AG10803 (cell line): ENCODE measurements at places on chromosomes 11 and 22.

- DNase-seq = no peak
Measured at GRCh38 chr22:50141462-50141861, 29.1 kb upstream of the PANX2 start.

GRCh38 chr11:126464796-126465195 is 109.3 kb downstream of the ST3GAL4 start:
- DNase-seq = no peak

DNA sequence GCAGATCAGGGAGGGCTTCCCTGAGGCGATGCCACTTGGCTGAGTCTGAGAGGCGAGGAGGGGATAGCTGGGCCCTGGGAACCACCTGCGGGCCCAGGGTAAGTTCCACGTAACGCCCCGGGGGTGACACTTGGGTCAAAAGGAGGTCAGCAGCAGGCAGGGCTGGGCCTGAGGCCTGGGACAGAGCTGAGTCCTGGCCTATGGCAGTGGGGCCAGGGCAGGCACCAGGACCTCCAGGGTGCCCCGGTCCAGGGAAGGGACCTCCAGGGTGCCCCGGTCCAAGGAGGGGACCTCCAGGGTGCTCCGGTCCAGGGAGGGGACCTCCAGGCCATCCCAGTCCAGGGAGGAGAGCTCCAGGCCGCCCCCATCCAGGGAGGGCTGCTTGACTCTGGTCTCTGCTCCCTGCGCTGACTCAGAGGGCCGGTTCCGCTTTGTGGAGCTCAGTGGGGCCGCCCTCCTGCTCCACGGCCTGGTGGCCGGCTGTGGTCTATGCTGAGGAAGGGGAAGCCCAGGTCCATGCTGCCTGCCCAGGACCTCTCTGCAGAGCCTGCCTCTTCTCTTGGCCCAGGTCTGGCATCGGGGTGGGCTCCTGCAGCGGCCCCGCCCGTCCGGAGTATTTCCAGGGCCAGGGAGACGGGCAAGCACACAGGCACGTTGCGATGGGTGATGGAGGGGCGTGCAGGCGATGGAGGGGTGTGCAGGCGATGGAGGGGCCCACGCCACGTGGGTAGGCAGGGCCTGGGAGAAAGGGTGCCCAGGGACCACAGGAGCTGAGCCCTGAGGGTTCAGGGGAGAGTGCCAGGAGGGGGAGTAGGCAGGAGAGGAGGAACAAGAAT is 19.5 kb upstream of the WNT7B start:
- DNase-seq = peak; percentile 70

GRCh38 chr11:68751004-68751325 is 355 bp downstream of the TESMIN start:
- DNase-seq = no peak

GRCh38 chr11:132242632-132243031 is 872.2 kb downstream of the NTM start:
- DNase-seq = no peak

DNA sequence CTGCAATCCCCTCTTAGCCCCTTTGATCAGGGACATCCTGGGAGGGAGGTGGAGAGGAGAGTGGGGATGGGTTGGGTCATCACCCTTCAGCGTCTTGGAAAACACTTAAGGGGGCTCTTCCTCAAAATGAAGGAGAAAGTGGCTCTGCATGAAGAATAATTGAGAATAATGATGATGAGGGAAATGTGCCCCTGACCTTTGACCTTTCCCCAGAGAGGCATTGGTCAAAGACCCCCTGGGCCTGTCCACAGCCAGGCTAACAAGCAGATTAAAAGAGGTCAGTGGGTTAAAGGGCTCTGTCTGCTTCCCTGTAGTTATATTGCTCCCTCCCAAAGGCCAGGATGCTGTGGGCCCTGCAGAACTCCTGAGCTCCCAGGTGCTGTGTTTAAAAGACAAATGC is 68.7 kb downstream of the NAV2 start:
- no peak for DNase-seq

GRCh38 chr22:23117275-23117674 is 24.5 kb downstream of the RSPH14 start:
- DNase-seq = no peak

DNA sequence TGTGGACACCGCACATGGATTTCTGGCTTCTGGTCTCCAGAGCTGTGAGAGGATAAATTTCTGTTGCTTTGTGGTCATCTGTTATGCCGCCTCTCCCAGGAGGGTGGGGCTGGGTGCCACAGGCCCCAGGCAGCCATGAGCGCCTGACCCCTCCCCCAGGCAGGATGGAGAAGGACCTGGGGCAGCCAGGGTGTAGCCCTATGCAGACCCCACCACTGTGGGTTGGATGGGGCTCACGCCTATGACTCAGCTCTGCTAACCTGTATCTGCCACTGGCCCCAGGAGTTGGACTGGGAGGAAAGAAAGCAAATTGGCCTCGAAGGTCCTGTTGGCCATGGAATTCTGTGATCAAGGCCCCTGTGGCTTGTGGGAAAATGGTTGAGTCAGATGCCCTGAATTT is 1351.1 kb downstream of the BRD1 start:
- DNase-seq = no peak

DNA sequence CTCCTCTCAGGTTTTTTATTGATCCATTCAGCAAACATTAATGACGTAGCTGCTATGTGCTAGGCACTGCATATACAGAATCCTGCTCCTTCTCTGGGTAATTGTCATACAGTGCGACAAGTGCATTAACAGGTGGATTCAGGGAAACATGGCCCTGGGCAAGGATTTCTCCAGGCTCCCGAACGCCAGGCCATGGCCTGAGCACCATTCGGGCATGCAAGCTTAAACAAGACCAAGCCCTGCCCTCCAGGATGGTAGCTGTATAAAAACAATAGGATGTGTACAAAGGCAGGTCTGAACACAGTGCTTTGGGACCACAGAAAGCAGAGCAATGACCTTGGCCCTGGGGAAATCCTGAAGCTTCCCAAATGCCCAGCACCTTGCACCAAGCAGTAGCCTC is 9.1 kb upstream of the SYT7 start:
- DNase-seq = no peak

DNA sequence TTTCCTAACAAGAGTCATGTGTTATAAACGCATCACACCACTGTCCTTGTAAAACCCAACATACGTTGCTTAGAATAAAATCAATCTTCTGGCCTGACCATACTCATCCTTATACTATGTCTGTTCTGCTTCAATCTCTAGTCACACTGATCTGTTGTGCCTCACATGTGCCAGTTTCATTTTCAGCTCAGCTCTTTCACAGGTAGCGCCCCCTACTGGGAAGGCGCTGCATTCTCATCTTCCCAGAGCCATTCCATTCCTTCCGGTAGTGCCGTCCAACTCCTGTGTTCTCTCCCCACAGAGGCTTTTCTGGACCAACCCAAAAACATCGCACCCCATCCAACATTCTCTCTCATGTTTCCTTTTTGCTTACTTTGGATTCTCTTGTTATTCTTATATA is 22.2 kb downstream of the CASP5 start:
- DNase-seq = no peak

DNA sequence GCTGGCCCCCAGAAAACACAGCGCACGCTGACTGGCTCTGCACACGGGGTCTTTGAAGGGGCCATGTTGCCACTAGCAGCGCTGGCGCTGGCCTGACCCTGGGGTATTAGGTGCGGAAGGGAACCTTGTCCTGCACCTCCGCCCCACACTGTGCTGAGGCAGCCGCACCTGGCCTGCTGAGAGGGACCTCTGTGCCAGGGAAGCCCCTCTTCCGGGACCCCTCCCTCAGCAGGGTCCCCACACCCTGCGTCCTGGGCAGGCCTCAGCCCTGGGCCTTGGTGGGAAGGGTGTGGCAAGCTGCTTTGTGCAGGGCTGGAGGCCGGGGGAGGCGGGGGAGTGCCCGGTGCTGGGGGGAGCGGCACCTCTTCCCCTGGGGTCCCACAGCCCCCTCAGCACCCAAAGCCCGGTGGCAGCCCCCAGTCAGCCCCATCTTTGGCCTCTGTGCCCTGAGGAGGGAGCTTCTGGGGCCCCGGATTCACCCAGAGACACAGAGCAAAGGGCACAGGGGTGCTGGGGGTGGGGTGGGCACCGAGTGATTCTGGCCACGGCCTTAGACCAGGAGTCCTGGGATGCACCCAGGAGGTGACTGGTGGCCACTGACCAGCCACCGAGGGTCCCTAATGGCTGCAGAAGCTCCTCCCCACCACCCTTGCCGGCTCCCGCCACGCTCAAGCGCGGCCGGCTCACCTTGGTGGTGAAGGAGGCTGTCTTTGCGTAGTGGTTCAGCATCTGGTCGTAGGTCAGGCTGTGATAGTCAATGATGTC is 11.4 kb downstream of the TTLL8 start:
- DNase-seq = no peak

GRCh38 chr22:30574997-30575671 is 669 bp upstream of the GAL3ST1 start:
- peak; percentile 60 for DNase-seq

- no peak for DNase-seq
Measured at GRCh38 chr22:45740236-45740635, 68.6 kb downstream of the ATXN10 start.

- peak; percentile 94 for DNase-seq
Measured at GRCh38 chr11:11977206-11977938, 31.1 kb downstream of the DKK3 start.

- DNase-seq = no peak
Measured at GRCh38 chr11:20661445-20661844, 7.9 kb upstream of the NELL1 start.

DNA sequence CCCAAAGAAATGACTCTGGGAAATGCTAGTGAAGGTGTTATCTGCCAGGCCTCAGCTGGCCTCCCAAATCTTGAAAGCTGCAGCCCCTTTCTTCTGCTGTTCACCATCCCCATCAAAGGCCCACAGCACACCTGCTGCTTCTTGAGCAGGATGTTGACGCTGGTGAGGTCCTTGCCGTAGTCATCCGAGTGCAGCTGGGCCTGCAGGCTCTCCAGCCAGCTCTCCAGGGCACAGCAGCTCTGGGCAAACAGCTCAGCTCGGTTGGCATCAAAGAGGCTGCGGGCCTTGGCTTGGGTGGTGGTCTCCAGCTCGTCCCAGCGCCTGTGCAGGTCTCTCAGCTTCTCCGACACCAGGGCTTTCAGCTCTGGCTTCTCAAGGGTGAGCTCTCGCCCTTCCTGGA is 18.5 kb upstream of the RBM4B start:
- no peak for DNase-seq

DNA sequence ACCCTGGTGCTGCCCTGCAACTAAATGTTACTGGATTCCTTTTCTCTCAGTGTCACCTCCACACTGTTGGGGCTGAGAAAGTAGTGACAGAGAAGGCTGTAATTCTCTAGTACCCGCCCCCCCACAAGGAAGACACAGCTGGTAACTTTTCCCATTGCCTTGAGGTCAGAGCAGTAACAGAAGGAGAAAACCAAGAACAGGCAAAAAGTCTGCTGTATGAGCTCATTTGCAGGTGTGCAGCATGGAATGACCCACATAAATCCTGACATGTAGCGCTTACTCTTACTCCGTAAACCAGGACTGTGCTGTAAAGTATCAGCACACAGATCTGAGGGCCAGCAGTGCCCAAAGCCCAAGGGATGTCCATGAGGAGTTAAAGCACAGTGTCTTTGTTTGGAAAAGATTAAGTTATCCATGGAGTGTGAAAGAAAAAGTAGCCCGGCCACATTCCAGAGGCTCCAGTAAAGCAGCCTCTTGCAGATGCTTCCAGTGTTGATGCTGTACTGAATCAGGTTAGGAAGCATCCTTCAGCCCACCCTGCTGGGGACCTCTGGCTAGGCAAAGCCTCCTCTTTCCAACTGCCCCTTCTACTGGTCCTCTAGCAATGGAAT is 120.7 kb downstream of the PLEKHA7 start:
- no peak for DNase-seq

GRCh38 chr11:9069256-9069655 is 22.1 kb downstream of the SCUBE2 start:
- DNase-seq = no peak

DNA sequence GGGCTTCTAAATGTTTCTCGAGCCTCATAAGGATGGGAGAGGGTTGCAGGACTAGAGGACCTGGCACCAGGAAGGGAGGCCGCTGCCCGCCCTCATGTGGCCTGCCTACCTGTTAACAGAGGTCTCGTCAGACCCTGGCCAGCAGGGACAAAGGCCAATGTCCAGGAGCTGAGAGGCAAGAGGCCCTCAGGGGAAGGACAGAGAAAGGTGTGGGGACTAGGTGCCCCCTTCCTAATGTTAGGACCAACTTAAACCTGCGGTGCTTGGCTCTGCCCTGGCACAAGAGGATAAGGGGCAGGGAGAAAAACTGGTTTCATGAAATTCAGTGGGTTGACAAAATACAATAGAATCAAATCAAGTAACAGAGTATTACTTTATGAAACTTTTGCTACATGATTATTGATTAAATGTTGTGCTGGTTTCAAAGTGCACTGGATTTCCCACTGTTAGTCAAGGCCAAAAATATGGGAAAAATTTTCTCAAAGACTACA is 20.0 kb upstream of the SYT12 start:
- no peak for DNase-seq

DNA sequence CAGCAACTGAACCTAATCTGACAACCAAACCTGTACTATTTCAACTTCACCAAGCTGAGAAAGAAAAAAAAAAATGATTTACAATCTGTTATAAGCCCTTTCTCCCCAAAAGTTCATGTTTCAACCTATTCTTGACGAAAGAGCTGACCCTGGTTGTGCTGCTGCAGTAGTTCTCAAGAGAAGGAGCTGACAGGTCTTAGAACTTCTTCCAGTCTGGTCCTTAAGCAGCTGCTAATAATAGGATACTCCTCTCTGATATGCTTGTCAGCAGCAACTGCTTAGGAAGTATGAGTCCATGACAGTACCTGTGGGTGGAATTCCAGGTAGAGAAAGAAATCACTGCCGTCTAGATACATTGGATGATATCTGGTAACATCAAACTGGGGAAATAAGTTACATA is 735.1 kb upstream of the CCDC90B start:
- no peak for DNase-seq
